ENCODE measurements at places on chromosomes 1 and 21.

DNA sequence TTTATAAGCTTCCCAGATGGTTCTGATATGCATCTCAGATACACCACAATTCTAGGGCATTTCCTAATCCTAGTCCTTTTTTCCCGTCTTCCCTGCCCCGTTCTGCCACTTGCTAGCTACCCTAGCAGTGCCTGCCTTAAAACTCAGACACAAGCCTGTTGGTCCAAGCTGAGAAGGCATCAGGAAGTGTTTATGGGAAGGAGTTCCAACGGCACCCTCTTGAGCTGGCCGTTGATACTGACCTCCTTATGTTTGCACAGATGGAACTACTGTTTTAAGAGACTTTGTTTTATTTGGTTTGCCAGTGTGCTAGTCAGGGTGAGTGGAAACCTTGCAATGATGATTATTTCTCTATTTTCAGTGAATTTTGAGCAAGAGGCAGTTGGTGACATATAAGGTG is 67.2 kb downstream of the UCK2 start:
- no peak for DNase-seq

DNA sequence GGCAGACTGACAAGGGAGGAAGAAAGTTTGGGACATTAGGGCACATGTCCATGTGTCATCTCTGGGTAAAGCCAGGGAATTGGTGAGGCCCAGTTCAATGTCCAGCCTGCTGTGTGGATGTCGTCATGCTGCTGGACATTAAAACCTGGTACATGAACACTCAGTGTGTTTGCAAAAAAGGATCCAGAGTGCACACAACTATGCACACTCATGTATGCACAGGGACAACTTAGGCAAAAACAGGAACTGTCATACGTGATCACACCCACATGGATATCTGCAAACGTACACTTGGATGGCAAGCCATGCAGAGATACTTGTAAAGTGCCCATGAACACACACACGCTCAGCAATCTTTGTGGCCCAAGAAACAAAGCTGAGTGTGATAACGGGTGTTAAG is 47.9 kb upstream of the NEK2 start:
- DNase-seq, result no peak

DNA sequence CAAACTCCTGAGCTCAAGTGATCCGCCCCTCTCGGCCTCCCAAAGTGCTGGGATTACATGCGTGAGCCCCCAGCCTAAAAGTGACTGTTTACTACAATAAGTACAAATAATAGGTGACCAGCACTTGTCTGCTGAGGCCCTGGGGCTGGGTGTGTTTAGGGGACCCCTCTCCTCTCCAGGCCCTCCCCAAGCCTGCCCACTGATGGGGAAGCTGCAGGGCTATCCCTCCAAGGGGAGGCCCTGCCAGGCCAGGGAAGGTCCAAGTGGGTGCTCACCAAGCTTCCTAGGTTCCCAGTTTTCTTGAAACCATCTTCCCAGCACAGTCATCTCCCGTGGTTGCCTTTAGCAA is 60.7 kb downstream of the H3-3A start:
- DNase-seq, result no peak

DNA sequence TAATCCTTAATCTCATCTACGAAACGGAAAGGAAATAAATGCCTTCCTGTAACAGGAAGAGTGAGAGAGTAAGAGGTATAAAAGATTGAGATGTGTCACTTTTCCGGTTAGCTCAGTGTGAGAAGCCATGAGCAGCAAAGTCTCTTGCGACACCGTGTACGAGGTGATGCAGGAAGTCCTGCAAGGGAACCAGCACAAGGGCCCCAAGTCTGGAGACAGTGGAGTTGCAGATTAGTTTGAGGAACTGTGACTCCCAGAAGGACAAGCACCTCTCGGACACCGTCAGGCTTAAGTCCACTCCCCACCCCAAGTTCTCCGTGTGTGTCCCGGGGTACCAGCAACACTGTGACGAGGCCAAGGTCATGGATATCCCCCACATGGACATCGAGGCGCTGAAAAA is 592.3 kb upstream of the ADGRL2 start:
- DNase-seq, result no peak

DNA sequence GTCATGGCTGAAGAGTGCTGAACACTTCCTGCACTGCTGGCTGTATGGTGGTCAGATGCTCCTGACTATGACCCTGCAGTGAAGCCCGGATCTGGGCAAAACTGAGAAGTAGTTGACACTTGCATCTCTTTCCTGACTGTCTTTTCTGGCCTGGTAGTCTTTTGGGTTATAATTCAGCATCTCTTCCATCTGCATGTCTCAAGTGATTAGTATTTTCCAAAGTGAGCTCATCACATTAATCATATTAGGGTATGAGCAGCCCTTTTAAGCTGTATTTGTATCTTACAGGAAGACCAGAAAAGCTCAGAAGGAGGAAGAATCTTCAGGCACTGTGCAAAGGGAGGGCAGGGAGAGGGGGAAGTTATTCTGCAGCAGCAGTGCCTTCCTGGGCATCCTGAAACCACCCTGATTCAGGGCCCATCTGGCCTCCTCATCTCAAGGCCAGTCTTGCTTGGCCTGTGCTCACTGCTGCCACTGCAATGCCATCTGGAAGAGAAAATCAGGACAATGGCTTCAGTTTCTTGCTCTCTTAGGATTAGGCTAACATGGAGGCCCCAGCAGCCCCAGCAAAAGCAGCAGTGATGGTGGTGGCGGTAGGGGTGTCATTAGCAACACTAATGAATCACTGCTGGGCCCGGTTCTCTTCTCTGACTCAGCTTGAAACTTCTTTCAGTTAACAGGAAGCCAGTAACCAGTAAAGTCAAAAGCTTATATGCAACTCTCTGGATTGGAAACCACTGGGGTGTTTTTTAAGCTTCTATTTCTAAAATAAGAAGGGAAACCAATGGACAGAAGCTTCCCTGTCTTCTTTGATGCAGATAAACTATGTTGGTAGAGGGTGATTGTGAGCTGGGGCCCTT is 63.3 kb upstream of the WDR26 start:
- DNase-seq, result peak; percentile 90

Measured in AG08395 (cell line).